NCI-H1092 (cell line): ENCODE measurements at places on chromosomes 6 and 20.

- DNase-seq = no peak
Observed at GRCh38 chr6:46024124-46024769, 8.6 kb upstream of the CLIC5 start.

DNA sequence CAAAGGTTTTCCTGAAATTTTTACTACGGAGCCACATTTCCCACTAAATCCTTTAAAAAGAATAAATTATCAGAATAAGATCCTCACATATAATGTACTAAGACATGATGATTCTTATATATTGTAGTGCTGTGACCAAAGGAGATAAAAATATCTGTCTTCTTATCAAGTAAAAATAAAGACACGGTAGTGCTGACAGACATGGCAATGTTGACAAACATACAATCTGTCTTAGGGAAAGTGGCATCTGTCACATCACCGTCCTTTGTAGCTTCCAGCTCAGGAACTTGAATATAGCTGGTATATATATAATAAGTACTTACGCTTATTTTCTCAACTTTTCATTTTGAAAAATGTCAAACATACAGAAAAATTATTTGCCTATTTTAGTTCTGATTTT lies 66.8 kb downstream of the NUDT3 start:
- DNase-seq = no peak

DNA sequence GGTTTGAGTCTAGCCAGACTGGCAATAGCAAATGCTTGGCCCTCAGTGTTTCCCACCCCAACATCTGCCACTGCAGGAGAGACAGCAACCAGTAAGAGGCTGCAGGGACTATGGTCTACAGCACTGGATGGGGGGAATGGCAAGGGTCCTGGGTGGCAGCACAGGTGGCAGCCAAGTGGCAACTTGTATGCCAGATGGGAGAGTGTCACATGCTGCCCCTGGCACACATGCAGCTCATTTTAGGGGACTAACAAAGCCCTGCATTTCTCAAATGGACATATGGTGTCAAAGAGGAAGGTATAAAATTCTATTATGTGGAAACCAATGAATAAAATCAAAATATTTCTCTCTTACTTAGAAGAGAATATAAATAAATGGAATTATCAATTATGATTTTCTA lies 298.7 kb upstream of the MARCKS start:
- DNase-seq = no peak

DNA sequence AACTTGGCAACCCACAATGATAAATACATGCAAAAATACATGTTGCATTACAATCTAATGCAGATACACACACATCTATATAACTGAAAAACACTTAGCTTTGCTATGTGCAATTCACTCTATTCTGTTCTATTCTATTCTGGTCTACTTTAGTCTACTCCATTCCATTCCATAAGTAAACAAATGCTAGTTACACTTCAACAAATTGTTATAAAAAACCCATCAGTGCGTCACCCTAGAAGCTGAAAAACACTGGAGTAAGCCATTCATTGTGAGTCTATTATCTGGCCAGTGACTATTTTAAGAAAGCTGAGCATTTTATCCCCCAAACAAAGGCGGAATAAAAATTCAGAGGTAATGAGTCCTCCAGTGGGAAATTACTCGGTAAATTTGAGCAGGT lies 315.7 kb upstream of the EPHA7 start:
- DNase-seq = no peak

GRCh38 chr6:143561105-143561704 lies 49.7 kb upstream of the FUCA2 start:
- no peak for DNase-seq

GRCh38 chr20:50980071-50980681 lies 21.6 kb downstream of the MOCS3 start:
- no peak for DNase-seq

- no peak for DNase-seq
Observed at GRCh38 chr6:112044856-112045255, 9.0 kb upstream of the CCN6 start.

- no peak for DNase-seq
Observed at GRCh38 chr20:46530640-46531039, 17.3 kb upstream of the ZNF334 start.

DNA sequence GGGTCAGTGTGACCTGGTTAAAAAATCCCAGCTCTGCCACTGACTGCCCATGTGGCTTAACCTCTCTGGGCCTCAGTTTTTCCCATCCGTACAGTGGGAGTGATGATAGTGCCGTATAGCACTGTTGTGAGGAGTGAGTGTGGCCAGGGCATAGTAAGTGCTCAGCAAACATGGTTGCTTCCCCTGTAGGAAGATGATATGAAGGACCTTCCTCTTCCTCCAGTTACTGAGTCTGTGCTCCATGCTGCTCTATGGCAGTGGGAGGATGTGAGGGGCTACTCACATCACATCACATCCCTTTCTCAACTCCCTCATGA lies 13.1 kb downstream of the C6orf132 start:
- DNase-seq = no peak

GRCh38 chr20:5674176-5674660 lies 76.0 kb upstream of the SHLD1 start:
- DNase-seq = no peak

DNA sequence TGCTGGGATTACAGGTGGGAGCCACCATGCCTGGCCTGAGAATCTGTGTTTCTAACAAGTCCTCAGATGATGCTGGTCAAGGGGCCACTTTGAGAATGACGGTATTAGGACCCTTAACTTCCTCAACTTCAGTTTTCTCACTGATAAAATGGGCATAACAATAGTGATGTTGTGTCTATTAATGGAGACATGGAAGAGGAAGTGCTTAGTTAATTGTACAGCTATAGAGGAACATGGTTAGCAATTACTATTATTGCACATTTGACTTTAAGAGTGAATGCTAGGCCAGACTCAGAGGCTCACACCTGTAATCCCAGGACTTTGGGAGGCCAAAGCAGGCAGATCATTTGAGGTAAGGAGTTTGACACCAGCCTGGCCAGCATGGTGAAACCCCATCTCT lies 12.7 kb downstream of the DPPA5 start:
- DNase-seq = no peak

DNA sequence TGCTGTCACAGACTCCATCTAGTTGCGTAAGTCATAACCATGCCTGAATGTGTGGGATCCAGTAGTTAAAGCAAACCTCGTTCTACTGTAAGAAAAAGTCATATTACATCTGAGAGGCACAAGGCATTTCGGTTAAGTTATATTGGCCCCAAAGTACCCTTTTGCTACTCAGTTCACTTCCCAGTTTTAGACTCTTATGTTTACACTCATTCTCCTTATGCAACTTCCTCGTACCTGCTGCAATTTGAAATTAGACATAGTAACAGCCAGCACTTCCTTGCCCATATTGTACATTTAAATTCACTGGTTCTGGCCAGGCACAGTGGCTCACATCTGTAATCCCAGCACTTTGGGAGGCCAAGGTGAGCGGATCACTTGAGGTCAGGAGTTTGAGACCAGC lies 37.0 kb downstream of the PEX7 start:
- DNase-seq = no peak
